ENCODE measurements at places on chromosomes 2 and 18.

- H3K4me1 ChIP-seq = no peaks in the 10 kb centered on the region
- H3K36me3 ChIP-seq = no peaks in the 10 kb centered on the region
- peak; percentile 78 for DNase-seq
- H3K4me3 ChIP-seq = peak overlapping the region; percentile 92
These were observed 1.3 kb upstream of the ZNF516 start for GRCh38 chr18:76496194-76496890.

GRCh38 chr2:85611705-85612587 lies at the start of gene C2orf68:
Gene C2orf68 (minus strand): TSS chr2:85612066. CDS start chr2:85611984, 82 bp downstream.
- H3K36me3 ChIP-seq = peaks cover 16% of the 10 kb centered on the region
- peak; percentile 96 for DNase-seq
- H3K27me3 ChIP-seq = no peaks in the 10 kb centered on the region
- H3K4me3 ChIP-seq = peak within 1 kb of the TSS; percentile 98
- H3K27ac ChIP-seq = peak within 1 kb of the TSS; percentile 92

DNA sequence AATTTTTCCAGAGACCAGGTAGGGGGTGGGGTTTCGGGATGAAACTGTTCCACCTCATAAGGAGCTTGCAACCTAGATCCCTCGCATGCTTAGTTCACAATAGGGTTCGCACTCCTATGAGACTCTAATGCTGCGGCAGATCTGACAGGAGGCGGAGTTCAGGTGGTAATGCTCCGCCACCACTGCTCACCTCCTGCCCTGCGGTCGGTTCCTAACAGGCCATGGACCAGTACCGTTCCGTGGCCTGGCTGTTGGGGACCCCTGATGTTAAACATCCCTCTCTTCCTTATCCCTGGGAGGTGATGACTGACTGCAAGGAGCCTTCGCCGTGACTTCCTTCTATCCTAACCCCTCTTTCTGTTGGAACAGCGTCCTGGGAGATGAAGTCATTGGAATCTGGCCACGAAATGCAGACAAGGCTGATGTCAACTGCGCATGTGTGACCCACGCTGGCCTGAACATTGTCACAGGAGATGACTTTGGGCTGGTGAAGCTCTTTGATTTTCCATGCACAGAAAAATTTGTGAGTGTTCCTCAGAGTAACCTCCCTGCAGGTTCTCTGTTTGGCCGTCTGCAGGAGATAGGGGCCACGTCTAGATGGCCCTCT lies 82.4 kb downstream of the RTN4 start:
- H3K4me1 ChIP-seq = peaks cover 62% of the 10 kb centered on the region
- H3K27me3 ChIP-seq = no peaks in the 10 kb centered on the region
- peak overlapping the region; percentile 16 for H3K4me3 ChIP-seq
- no peak for DNase-seq

- DNase-seq = peak; percentile 51
- H3K27me3 ChIP-seq = no peaks in the 10 kb centered on the region
- H3K4me3 ChIP-seq = peak overlapping the region; percentile 100
- peaks cover 67% of the 10 kb centered on the region for H3K4me1 ChIP-seq
- peak overlapping the region; percentile 100 for H3K27ac ChIP-seq
These were observed 7.3 kb downstream of the FOSL2 start for GRCh38 chr2:28399956-28400355.

- no peak for DNase-seq
- H3K27ac ChIP-seq = peak overlapping the region; percentile 81
- H3K4me1 ChIP-seq = peaks cover 7% of the 10 kb centered on the region
- no peaks in the 10 kb centered on the region for H3K27me3 ChIP-seq
These were observed 251.7 kb downstream of the CYRIA start for GRCh38 chr2:16413947-16414346.

GRCh38 chr18:7492385-7492784 lies 74.7 kb upstream of the PTPRM start:
- H3K4me1 ChIP-seq = no peaks in the 10 kb centered on the region
- DNase-seq = no peak
- H3K4me3 ChIP-seq = no peak overlapping the region
- H3K27me3 ChIP-seq = no peaks in the 10 kb centered on the region
- H3K36me3 ChIP-seq = no peaks in the 10 kb centered on the region

GRCh38 chr2:9388950-9389911 lies 34.1 kb downstream of the ITGB1BP1 start:
- H3K4me3 ChIP-seq = no peak overlapping the region
- H3K27me3 ChIP-seq = no peaks in the 10 kb centered on the region
- H3K4me1 ChIP-seq = peaks cover 13% of the 10 kb centered on the region
- no peak overlapping the region for H3K27ac ChIP-seq

GRCh38 chr2:20479835-20480234 lies 33.0 kb downstream of the RHOB start:
- no peaks in the 10 kb centered on the region for H3K27me3 ChIP-seq
- no peak for DNase-seq
- H3K4me3 ChIP-seq = no peak overlapping the region
- peaks cover 10% of the 10 kb centered on the region for H3K4me1 ChIP-seq

DNA sequence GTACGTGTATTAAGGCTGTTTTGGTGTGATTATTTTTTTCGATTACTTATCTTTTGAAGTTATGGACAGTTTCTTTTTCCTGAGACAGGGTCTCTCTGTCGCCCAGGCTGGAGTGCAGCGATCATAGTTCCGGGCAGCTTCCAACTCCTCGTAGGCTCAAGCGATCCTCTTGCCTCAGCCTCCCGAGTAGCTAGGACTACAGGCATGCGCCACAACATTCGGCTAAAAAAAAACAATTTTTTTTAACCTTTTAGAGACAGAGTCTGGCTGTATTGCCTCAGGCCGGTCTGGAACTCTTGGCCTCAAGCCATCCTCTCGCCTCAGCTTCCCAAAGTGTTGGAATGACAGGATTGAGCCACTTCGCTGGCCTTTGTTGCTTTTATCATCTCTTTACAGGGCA lies 945 bp downstream of the HAT1 start:
- H3K27me3 ChIP-seq = no peaks in the 10 kb centered on the region
- DNase-seq = no peak
- peak overlapping the region; percentile 97 for H3K27ac ChIP-seq
- no peaks in the 10 kb centered on the region for H3K36me3 ChIP-seq

GRCh38 chr2:7032371-7032770 lies 115.2 kb downstream of the RNF144A start:
- peaks cover 16% of the 10 kb centered on the region for H3K36me3 ChIP-seq
- H3K4me1 ChIP-seq = peaks cover 8% of the 10 kb centered on the region
- no peaks in the 10 kb centered on the region for H3K27me3 ChIP-seq
- H3K27ac ChIP-seq = peak overlapping the region; percentile 67
- DNase-seq = no peak
- H3K4me3 ChIP-seq = no peak overlapping the region

GRCh38 chr2:72001937-72002690 lies 145.5 kb downstream of the CYP26B1 start:
- H3K27ac ChIP-seq = no peak overlapping the region
- H3K4me1 ChIP-seq = no peaks in the 10 kb centered on the region
- no peaks in the 10 kb centered on the region for H3K27me3 ChIP-seq
- no peak overlapping the region for H3K4me3 ChIP-seq
- no peak for DNase-seq
- no peaks in the 10 kb centered on the region for H3K36me3 ChIP-seq

DNA sequence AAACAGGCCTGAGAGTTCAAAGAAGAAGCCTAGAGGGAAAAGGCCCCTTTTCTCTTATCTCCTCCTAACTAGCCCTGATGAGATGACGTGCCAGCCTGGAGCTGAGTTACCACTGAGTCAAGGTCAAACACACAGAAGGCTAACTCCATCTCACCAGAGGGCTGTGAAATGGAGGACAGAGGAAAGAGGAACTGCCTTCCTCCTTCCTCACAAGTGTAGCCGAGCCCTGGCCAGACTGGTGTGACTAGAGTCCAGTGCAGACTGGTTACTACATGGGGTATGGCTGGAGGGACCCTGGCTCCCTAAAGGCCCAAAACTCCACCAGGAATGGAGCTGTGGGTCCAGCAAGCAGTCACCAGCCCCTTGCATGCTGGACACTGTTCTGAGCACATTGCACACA lies 35.7 kb upstream of the GYPC start:
- H3K27me3 ChIP-seq = no peaks in the 10 kb centered on the region
- DNase-seq = no peak
- no peak overlapping the region for H3K27ac ChIP-seq
- no peaks in the 10 kb centered on the region for H3K4me1 ChIP-seq

- H3K36me3 ChIP-seq = no peaks in the 10 kb centered on the region
- no peaks in the 10 kb centered on the region for H3K27me3 ChIP-seq
- H3K4me1 ChIP-seq = no peaks in the 10 kb centered on the region
- H3K4me3 ChIP-seq = no peak overlapping the region
- H3K27ac ChIP-seq = no peak overlapping the region
These were observed 42.5 kb downstream of the SDC1 start for GRCh38 chr2:20182241-20182931.

- H3K4me1 ChIP-seq = no peaks in the 10 kb centered on the region
- no peaks in the 10 kb centered on the region for H3K27me3 ChIP-seq
- DNase-seq = no peak
- H3K27ac ChIP-seq = no peak overlapping the region
- no peaks in the 10 kb centered on the region for H3K36me3 ChIP-seq
These were observed 31.2 kb upstream of the COX7A2L start for GRCh38 chr2:42392191-42392590.

GRCh38 chr18:48486754-48487153 lies 52.1 kb upstream of the CTIF start:
- H3K36me3 ChIP-seq = no peaks in the 10 kb centered on the region

DNA sequence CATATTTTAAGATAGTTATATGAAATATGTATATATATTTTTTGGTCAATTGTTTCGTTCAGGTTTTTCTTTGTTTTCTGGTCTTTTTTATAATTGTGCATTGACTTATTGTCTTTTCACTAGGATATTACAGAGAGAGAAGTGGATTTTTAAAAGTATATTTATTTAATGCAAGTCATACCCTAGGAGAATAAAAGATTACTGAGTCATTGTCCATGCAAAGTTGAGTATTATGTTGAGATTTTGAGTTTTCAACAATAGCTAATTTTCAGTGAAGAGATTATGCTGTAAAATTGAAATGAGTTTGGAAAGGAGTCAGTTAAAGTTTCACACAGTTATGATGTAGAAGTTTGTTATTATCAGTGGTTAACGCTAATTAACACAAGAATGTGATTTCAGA lies 203.6 kb upstream of the SPRED2 start:
- H3K4me1 ChIP-seq = no peaks in the 10 kb centered on the region
- no peaks in the 10 kb centered on the region for H3K36me3 ChIP-seq
- H3K27ac ChIP-seq = no peak overlapping the region

Data from psoas muscle (tissue), 8 donors.